Activated T-cell treated with anti-CD3 and anti-CD28 coated beads, Interleukin-2, amount 50 U/mL, for 72 hours (primary cell): ENCODE measurements at places on chromosomes 12 and 14.
A peak's percentile ranks its signal among the peaks of the same experiment; 100 is the strongest.

- DNase-seq, result no peak
Observed at GRCh38 chr14:68564826-68565759, 227.8 kb downstream of the ZFP36L1 start.

DNA sequence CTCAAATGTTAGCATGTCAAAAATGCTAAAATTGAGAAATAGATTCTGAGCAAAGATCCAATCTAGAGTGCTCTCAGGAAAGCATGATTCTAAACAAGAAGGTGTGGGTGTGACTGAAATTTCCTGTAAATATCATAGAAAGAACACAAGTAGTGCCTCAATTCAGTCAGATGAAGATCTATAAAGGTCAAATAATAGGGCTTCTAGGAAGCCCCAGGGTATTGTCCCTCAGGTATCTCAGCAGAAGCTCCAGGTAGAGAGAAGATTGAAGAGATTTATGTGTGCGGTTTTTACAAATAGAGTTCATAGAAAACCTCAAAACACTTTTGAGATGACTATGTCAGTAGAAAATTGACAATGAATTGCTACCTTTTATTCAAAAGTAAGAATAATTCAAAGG, 13.0 kb downstream of the KLRD1 start:
- DNase-seq, result peak; percentile 17

DNA sequence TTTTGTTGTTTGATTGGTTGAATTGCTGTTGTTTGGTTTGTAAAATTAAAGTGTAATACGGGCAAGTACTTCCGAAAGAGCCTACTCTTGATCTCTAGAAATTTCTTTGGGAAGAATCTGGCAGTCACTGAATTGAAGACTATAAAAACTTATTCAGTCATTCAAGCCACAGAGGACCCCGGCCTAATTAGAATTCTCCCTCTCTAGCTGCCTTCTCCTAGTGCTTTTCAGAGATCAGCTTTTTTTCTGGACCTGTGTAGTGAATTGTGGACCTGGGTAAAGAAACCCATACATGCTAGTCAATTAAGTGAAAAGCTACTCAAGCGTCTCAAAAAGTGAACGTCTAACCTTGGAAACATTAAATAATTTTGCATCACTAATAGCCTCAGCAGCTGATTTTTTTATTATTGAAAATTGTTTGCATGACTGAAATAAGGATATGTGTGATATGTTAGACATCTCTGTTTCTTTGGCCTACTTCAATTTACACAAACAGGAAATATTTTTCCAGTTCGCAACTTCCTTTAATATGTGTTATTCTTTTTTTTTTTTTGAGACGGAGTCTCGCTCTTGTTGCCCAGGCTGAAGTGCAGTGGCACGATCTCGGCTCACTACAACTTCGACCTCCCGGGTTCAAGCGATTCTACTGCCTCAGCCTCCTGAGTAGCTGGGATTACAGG, 27.2 kb downstream of the EFCAB11 start:
- DNase-seq, result no peak

DNA sequence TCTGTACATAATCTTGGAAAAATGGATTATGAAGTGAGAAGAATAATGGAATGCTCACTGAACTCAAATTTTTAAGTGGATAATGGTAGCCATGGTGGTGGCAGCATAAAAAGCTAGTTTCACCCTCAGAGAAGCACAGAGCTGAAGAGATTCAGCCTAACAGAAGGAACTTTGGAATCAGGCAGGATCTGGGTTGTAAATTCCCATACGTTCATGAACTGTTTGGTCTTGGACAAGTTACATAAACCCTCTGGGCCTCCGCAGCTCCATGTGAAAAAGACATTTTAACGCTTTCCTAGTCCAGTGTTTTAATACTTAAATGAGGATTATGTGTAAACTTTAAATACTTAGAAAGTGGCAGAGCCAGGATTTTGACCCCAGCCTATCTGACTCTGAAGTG, 26.6 kb downstream of the JKAMP start:
- DNase-seq, result no peak

DNA sequence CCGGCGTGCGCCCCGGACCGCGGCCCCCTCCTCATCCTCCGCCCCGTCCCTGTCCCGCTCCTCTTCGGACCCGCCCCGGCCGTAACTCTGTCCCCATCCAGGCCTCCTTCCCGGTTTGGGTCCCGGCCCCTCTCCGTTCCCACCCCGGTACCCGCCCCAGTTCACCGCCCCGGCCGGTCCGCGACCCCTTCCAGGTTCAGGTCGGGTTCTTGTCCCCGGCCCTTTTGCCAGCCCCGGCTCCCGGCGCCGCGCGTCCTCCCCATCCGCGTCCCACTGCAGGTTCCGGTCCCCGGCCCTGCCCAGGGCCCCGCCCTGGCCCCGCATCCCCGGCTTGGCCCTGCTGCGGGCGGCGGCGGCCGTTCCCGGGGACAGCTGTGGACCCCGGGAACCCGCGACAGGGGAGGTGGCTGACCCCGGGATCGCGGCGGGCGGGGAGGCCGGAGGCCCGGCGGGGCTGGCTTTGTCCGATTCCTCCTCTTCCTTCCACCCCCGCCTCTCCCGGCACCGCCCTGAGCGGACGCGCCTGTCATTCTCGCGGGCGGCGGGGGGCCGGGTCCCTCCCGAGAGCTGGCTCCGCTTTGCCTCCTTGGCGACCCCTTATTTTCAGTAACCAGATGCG, 601 bp downstream of the KLC1 start:
- peak; percentile 64 for DNase-seq

DNA sequence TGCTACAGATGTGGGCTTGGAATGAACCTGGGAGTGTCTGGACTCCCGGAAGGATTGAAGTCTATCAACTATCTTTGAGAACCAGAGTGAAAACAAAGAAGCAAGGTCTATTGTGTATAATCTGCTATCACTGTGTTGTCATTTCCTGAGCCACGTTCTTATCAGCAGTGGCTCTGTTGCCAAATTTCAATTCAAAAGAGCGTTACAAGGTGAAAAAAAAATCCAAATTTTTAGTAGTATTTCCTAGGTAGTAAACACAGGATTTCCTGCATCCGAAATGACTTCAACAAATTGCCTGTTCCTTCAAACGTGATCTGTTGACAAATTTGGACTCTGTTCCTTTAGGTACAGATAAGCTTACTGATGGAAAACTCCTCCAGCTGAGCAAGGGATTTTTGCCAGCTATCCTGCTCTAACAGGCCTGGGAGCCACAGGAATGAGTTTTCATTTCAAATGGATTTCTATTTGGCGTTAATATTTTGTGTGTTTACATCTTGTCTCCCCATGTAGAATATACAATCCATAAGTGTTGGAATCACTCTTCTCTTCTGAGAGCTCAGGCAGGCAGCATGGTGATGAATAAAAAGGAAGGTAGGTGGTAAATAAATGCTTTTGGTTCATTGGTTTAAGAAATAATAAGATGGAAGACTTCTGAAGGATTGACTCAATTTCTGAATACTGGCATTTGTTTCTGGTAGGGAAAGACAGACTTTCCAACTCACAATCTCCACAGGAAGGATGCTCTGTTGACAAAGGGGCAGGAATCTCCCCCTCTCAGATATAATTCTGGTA, 58.5 kb downstream of the GPR135 start:
- DNase-seq, result no peak

DNA sequence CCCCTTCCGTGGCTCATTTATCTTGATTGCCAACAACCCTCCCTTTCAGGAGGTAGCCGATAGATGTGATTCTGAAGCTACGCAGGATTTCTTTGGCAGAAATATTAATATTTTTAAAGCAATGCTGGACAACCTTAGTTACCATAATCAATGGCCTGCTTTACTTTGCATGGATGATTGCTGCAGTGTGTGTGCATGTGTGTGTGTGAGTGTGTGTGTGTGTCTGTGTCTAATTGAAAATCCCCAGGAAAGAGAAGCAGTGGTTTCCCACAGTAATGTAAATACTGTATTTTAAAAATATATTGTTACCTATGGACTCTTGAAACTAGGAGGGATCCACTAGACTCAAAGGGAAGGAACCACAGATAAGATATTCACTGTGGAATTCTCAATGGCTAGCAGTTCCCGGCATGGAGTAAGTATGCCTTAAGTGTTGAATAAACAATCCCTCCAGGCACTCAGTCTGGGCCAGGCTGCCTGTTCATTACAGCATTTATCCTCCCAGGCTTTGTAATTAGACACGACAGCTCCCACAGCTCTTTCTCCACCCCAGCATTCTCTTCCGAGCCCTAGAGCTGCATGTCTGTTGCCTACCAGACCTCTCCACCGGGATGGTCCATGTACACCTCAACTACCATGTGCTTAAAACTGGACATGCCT, 22.5 kb upstream of the C14orf132 start:
- no peak for DNase-seq

DNA sequence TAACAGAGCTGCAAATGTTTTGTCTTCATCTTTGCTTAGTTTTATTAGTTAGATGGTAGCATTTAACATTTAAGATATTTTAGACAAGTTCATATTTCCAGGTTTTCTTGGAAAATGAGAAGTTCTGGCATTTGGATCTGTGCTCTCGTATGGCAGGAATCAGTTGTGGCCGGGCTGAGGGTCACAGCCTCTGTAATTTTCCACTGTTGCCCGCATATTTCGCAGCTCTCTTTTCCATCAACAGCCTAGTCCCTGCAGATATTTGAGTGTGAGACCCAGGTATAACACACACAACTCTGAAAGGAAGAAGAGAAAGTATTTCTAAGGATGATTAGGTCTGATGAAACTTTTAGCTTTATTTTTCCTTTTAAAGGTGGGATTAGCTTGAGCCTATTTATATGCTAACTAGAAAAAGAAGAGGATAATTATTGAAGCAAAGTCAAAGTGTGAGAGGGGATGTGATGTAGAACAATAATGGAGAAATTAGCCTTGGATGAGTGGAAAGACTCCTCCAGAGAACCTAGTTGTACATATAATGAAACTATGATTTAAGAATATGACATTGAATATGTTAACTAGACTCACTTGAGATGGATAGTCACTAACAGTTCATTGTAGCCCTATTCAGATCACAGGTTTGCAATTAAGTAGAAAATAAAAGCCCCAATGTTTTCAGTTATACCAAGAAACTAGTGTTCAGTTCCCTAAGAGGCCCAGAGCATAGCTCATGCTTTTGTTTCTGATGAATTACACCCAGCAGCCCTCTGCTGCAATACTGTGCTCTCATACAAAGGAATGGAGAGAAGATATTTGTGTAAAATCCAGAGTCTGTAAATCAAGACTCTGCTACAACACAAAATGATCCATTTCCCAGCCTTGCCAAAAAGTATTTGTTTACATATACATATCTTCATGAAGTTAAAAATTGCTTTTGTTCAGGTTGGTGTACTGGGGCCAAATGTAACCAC, 158.4 kb downstream of the C12orf50 start:
- DNase-seq, result no peak

- DNase-seq, result no peak
Observed at GRCh38 chr14:53651096-53651740, 305.4 kb downstream of the BMP4 start.

GRCh38 chr12:56987011-56987410, 19.3 kb downstream of the ZBTB39 start:
- DNase-seq, result no peak

GRCh38 chr14:98608071-98609060, 663.6 kb downstream of the BCL11B start:
- no peak for DNase-seq

GRCh38 chr12:6180268-6181051, 19.7 kb upstream of the CD9 start:
- no peak for DNase-seq

GRCh38 chr14:52013984-52014600, 24.7 kb downstream of the RTRAF start:
- no peak for DNase-seq

DNA sequence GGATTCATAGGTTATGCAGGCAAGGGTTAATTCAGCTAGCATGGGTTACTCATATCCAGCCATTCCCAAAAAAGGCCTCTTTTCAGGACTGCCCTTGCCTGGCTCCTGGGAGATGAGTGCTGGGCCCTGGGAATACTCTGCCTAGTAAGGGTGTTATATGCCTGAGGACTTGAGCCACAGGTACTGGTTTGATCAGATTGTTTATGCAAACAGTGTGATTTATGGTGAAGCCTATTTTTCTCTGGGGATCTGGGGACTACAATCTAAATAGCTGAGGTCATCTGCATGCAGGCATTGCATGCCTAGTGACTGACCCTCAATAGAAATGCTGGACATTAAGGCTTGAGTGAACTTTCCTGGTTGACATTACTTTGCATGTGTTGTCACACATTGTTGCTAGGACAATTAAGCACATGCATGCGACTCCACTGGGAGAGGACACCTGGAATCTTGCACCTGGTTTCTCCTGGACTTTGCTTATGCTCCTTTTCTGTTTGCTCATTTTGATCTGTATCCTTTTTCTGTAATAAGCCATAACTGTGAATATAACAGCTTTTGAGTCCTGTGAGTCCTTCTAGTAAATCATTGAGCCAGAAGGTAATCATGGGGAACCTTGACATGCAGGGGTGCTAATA, 73.0 kb downstream of the RAD51B start:
- DNase-seq, result no peak

- DNase-seq, result no peak
Observed at GRCh38 chr12:89235189-89235993, 116.9 kb downstream of the DUSP6 start.

- DNase-seq, result no peak
Observed at GRCh38 chr14:85313560-85314207, 216.3 kb upstream of the FLRT2 start.

- no peak for DNase-seq
Observed at GRCh38 chr14:19917955-19918518, 2.4 kb upstream of the OR4K5 start.
